Stimulated activated CD8-positive, alpha-beta memory T cell treated with anti-CD3 and anti-CD28 coated beads, Interleukin-4, amount 100 ng/mL, for 1 hour (primary cell): ENCODE measurements at places on chromosomes 1 and 21.

DNA sequence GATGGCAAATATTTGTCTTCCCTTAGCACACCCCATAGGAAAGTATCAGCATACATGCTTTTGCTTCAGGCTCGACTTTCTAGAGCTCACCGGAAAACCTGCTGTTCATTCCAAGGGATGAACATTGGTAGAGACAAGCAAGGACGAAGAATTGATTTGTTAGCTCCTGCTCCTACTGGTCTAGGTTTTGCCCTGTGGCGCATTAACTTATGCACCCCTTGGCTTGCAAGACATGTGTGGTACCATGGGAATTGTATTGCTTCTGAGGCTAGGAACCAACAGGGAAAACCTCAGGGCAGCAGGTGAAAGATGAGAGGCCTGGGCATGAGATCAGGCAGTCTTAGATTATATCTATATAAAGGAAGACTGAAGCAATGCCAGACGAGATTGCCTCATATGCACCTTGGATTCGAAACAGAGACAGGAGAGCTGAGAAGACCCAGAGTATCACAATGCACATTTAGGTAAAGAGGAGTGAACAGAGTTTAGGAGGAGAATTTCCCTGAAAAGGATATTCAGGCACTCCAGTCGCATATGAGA is 771.2 kb upstream of the B3GALT2 start:
- DNase-seq: no peak

- DNase-seq: no peak
These were observed 16.5 kb downstream of the CTSK start for GRCh38 chr1:150791585-150791984.

GRCh38 chr1:177384461-177384860 is 213.7 kb downstream of the BRINP2 start:
- DNase-seq: no peak

- DNase-seq: no peak
These were observed 77.7 kb downstream of the CAPZB start for GRCh38 chr1:19407494-19408096.

- DNase-seq: no peak
These were observed 61.6 kb upstream of the TENT5B start for GRCh38 chr1:27074175-27074780.

GRCh38 chr1:158035976-158036583 is 42.6 kb downstream of the KIRREL1 start:
- no peak for DNase-seq

DNA sequence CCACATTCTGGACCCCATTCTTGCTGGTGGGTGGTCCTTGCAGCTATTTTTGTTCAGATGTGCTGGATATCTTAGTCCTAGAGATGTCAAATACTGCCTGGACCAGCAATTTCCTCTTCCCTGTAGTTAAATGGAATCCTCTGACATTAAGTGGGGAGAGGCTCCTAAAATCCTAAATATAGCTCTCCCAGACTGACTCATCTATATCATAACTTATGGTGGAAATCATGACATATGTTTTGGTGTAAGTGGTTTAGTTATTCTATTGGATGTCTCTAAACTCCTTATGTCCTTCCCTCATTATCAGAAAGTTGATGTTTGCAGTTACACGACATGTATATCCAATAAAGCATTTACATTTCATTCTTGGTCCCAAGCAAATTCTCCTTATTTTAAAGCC is 73.1 kb downstream of the KCNJ6 start:
- no peak for DNase-seq

DNA sequence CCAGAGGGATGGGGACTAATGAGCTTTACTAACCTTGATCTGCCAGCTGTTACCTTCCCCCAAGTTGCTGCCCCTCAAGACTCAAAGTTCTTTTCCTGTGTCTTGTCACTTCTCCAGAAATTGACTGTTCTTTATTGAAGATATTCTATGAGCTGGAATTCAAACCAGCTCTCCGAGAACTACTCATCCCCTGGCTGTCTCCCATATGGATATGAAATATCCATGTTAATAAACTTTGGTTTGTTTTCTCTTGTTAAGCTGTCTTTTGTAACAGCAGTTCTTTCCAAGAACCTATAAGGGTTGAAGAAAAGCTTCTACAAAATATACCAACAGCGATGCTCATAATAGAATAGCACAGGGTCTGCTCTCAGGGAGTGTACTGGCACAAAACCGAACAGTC is 77.0 kb downstream of the CAMK2N1 start:
- DNase-seq: no peak

GRCh38 chr1:81149649-81150325 is 650.9 kb upstream of the ADGRL2 start:
- no peak for DNase-seq

GRCh38 chr1:6612641-6613360 is 730 bp upstream of the PHF13 start:
- no peak for DNase-seq

DNA sequence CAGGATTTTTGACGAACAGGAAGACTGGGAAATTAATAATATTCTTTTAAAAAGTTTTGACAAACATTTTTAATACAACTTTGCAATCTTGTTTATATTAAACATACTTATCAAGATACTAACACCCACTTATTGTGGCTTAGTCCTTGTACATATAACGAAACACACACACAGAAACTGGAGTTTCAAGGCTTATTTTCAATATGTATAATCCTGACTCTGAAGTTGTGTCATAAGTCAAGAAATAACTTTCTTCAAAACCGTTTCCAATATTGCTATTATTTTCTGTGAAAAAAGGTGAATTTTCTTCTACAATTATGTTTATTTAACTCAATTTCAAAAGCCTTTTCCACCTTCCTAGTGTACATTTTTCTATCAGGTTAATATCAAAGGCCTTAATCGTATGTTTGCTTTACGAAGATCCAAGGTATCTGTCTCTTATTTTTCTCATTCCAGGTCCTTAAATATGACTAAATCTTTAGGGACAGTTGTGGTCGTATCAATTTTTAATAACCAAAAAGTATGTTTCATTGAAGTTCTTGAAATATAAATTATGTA is 1.8 kb downstream of the CDKN2C start:
- no peak for DNase-seq

DNA sequence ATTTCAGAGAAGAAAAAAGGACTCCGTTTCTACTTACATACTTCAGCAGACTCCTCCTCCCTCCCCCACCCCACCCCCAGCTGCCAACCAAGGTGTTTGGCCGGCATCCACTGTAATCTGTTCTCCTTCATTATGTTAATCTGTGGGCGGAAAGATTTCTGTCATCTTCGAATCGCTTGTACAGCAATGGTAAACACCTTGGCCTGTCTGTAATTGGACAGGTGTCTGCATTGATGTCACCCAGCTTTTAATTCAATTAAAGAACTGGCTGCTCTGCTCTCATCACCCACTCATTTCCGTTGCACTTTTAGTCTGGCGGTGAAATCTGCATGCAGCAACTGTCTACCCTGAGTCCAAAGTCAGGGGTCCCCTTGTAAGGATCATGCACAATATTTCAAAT is 368.6 kb downstream of the USH2A start:
- DNase-seq: no peak

DNA sequence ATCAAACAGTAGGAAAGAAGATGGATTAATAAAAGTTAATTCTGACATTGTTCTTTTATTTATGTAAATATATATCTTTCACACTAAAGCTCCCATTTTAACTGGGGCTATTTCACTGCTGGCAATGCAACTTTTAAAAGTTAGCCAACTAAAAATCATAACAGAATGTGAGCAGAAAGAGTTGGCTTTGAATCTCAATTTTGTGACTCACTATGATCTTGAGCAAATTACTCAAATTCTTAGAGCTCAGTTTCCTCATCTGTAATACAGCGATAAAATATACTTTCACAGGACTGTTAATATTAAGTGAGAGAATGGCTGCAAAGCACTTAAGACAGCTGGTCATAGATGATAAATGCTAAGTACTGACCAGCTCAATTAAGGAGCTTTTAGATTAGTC is 10.8 kb downstream of the EFCAB14 start:
- DNase-seq: no peak

DNA sequence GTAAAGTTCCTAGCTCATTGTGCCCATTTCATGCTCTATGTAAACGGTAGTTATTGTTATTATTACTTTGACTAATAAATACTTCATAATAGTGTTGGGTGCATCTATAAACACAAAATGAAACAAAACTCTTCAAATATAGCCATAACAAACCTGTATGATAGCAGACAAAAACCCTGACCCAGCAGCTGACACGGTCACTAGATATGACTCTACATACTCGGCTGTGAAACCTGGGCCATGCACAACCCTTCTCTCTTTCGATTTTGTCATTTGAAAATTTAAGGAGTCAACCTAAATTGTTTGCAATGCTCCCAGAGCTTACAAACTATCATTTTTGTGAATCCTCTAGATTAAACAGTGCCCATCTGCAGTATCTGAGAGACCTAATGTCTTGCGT is 8.0 kb upstream of the RGS13 start:
- DNase-seq: no peak

DNA sequence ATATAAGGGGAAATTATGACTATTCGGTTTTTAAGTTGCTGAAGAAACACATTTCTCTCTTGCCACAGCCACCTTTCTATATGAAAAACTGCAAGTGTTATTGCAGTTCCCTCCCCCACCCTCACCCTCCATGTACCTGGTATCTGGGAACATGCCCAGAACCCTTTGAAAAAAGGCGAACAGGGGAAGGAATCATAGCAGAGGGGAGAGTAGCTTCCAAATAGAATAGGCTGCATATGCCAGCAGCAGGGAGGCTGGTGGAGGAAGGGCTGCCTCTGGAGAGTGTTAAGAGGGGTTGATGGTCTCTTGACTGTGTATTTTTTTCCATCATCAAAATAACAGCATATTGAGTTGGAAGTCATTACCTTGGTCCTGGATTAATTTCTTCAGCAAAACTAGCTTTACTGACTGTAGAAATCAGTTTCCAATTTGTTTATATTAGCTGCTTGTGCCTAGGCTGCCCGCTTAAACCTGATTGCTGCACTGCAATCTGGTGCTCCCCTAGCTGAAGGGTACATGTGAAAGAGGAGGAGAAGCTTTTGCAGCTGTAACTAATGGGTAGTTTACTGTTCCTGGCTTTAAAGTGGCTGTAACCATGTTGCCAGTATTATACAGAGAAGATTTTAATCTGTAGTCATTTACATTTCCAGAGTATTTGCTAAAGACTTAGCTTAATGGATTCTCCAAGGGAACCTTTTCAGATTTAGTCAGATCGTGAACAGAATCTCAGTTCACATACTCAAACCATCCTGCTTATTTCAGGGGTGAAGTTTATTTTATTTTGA is 22.7 kb downstream of the AHCYL1 start:
- no peak for DNase-seq

DNA sequence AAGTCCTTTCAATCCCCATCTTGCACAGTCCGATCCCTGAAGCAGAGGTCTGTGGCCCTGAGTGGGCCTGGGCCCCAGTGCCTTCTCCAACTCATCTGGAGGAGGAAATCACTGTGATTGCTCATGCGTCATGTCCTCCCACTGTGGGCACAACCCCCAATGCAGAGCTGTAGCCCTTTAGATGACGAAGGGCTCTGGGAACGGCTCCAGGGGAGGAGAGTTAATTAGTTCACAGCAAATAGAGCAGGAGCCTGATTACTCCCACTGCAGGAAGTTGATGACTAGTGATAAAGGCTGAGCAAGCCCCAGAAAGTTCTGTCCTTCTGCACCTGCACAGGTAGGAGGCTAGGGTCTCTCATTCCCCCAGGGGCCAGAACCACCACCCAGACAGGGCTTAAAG is 111.5 kb downstream of the CCDC185 start:
- no peak for DNase-seq

- DNase-seq: no peak
These were observed 7.8 kb upstream of the MEF2D start for GRCh38 chr1:156508205-156508954.

DNA sequence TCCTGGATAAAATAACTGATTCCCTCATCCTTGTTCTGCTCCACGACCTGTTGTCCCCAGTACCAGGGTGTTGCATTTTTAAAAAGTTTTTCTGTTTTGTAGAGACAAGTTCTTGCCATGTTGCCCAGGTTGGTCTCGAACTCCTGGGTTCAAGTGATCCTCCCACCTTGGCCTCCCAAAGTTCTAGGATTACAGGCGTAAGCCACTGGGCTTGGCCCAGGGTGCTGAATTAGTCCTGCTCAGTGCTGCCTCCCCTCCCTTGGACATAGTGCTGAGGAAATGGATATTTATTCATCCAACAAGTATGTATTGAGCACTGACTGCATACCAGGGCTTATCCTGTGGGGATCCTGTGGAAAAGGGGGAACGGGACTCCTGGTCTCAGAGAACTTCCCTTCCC is 126.4 kb downstream of the PTPRU start:
- no peak for DNase-seq

DNA sequence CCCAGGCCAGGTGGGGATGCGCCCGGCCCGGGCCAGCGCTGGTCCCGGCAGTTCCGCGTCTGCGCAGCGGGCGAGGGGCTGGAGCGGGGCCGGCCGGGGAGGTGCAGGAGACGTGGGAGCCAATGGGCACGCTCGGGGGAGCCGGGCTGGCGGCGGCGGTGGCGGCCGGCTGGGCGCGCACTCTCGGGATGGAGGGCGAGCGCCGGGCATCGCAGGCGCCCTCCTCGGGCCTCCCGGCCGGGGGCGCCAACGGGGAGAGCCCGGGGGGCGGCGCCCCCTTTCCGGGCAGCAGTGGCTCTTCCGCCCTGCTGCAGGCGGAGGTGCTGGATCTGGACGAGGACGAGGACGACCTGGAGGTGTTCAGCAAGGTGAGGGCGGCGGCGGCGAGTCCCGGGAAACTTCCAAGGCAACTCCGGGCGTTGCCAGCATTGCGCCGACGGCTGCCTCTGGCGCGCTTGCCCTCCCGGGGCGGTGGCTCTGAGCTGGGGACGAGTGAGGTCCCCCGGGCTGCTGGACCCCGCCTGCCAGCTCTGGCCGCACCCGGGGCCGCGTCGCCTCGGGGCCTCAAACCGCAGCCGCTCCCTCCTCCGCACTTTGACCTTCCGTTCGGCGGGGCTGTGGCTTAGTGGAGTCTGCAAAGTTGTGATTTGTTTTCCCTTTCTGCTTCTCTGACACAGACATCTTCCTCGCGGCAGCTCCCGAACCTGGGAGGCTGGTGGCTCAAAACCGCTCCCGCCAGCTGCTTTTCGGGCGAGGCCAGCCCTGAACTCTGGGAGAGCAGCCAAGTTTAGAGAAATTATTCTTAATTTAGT is at the start of gene SNX7:
Gene SNX7, plus strand, starts transcription at position 178 of the 812 bp plus-strand sequence. Its CDS starts 11 bp downstream, at position 189.
- DNase-seq: no peak

GRCh38 chr1:154145986-154146385 is 8.9 kb downstream of the NUP210L start:
- DNase-seq: no peak

DNA sequence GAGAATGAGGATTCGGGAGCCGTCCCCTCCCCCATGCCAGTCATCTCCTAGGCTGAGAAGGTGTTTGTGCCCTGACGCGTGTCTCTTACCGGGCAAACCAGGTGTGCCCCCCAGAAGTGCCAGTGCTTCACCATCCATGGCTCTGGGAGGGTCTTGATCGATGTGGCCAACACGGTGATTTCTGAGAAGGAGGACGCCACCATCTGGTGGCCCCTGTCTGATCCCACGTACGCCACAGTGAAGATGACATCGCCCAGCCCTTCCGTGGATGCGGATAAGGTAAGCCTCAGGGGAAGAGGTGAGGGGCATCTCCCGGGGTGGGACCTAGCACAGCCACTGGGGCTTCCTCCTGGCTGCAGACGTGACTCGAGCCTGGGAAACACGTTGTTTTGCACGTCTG is 959 bp downstream of the PADI6 start:
- no peak for DNase-seq

- DNase-seq: no peak
These were observed 10.3 kb upstream of the CDCP2 start for GRCh38 chr1:54163051-54163450.

GRCh38 chr1:3886106-3886670 is 13.9 kb downstream of the C1orf174 start:
- no peak for DNase-seq

- no peak for DNase-seq
These were observed 9.3 kb upstream of the SERBP1 start for GRCh38 chr1:67439277-67440029.
